WTC11 (cell line): ENCODE measurements at places on chromosomes 7 and 10.

- DNase-seq = no peak
Observed at GRCh38 chr10:10332786-10333185, 684.9 kb upstream of the CELF2 start.

DNA sequence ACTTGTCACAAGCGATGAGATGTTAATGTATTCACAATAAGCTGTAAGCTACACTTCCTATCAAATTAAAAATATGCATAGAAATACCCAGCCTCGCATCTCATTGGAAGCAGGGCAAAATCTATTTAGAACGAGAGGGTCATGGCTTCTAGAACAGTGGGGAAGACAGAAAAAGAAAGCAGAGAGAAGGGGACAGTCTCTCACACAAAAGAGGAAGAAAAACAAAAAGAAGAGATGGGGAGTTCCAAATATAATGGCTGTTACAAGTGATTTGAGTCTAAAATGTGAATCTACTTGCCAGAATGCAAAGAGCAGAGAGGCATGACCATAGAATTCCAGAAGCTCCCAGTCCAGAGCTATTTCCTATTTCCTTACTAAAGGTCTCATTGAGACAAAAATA lies 13.8 kb downstream of the LRRN3 start:
- no peak for DNase-seq

GRCh38 chr10:44774676-44775401 lies 136.3 kb upstream of the TMEM72 start:
- DNase-seq = no peak

DNA sequence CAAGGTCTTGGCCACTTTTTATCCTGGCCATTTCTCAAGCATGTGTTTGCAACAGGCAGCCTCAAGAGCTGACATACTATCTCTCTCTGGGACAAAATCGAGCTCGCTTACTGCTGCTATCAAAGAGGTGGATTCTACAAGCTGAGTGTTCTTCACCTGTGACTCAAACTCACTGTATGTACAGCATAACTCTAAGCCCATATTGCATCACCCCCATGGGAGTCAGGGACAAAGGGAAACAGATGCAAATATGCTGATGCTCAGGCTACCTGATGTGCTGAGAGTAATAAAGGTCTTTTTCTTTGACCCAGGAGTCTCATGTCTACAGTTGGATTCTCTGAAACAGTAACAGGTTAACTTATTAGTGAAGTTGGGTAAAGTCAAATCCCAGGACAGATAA lies 45.2 kb downstream of the PCLO start:
- DNase-seq = no peak

DNA sequence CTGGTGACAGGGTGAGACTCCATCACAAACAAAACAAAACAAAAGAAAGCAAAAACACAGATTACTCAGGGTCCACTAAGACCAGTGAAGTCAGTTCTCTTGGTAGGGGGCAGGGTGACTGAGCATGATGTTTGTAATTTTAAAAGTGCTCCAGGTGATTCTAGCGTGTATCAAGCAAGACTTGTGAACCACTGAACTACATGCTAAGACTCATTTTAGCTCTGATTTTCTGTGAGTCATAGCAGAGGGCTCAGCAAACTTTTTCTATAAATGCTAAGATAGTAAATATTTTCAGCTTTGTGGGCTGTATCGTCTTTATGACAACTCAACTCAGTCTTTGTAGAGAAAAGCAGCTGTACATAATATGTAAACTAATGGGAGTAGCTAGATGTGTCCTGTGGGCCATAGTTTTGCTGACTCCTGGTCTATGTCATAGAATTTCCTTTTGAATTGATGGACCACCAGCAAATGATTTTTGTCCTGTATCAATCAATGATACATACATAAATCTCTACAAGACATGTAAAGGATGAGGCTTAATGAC lies 141.3 kb downstream of the CFTR start:
- no peak for DNase-seq

DNA sequence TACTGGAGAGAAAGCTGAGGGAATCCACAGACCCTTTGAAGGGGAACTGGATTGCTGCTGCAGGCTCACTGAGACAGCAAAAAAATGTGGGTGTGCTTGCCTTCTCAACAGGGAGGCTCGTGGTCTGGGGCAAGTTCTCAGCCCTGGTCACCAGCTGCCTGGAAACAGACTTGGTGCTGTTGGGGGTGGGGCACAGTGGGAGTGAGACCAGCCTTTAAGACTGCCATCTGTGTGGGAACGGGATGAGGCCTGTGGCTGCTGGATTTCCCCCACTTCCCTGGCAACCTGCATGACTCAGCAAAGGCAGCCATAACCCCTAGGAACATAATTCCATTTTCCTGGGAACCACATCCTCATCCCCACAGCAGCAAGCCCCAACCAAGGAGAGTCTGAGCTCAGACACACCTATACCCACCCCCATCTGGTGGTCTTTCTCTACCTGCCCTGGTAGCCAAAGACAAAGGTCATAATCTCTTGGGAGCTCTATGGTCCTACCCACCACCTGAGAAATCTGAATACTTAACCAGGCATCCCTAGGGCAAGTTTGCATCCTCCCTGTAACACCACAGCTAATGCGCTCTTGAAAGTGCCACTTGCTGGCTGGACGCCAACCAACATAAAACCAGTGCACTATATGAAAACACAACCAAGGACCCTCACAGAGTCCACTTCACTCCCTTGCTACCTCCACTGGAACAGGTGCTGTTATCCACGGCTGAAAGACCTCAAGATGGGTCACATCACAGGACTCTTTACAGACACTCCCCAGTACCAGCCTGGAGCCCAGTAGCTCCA lies 45.0 kb upstream of the TFEC start:
- peak; percentile 17 for DNase-seq

GRCh38 chr10:6416892-6417512 lies 163.1 kb downstream of the PRKCQ start:
- no peak for DNase-seq

DNA sequence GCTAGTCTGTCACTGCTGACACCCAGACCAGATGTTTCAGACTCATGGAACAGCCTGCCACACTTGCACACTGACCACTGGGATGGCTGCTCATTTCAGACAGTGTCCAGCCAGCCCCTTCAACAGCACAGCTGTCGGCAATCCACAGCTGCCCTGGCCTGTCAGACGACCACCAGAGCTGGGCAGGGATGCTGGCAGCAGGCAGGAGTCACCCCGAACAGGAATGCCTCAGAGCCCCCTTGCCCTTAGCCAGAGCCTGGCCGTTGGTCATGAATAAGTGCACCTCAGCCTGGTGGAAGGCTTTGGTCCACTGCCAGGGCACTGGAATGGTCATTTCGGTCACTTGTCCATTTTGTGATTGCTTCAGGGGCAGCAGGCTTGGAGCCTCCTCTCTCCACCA lies 149.6 kb upstream of the TCERG1L start:
- DNase-seq = no peak

DNA sequence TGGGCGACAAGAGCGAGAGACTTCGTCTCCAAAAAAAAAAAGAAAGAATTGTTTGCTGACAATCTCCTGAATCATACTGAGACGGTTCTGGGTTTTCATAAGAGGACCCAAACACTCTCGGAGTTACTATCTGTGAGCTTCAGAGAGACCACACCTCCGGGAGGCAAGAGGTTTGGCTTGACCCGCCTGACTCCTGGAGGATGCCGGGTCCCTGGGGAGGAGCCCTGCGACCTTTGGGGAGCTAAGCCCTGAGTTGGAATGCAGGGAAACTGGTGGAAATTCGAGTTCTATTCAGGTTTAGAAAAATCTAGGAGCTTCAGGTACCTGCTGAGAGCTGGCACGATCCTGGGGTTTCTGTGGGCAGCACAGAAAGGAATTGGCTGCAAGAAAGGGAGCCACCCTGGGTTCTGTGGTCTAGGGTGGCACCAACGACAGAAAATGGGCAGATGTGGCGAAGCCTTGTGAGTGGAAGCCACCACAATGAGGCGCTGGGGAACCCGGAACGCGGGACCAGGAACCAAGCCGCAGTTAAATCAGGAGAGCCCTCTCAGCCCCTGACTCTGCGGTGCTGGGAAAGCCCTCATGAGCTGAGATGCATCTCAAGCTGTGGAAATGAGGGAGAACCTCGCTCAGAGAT lies 21.9 kb upstream of the GATAD1 start:
- DNase-seq = peak; percentile 50

DNA sequence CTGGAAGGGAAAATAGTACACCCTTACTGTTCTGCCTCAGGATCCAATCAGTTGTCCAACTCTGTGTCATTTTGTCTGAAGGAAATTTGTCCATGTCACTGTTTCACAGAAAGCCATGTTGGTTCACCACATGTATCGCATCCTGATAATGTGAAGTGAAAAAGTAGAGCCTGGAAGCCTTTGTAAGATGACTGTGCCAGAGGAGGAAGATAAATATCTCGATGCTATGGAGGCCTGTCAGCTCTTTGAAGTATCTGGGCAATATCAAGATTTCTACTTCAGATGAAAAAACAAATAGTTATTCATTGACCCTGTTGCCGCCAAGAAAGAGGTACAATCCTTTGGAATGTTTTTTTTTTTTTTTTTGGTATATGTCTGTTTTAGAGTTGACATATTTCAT lies 270.5 kb downstream of the PHF14 start:
- DNase-seq = no peak

GRCh38 chr10:126087796-126088505 lies 191.6 kb downstream of the FANK1 start:
- no peak for DNase-seq

- no peak for DNase-seq
Observed at GRCh38 chr7:18437101-18437500, 58.4 kb upstream of the HDAC9 start.

GRCh38 chr10:127368101-127368500 lies 171.7 kb upstream of the INSYN2A start:
- DNase-seq = no peak

- no peak for DNase-seq
Observed at GRCh38 chr7:17532861-17533404, 234.5 kb downstream of the AHR start.

GRCh38 chr7:108280136-108280535 lies 150.0 kb upstream of the LAMB4 start:
- DNase-seq = no peak

DNA sequence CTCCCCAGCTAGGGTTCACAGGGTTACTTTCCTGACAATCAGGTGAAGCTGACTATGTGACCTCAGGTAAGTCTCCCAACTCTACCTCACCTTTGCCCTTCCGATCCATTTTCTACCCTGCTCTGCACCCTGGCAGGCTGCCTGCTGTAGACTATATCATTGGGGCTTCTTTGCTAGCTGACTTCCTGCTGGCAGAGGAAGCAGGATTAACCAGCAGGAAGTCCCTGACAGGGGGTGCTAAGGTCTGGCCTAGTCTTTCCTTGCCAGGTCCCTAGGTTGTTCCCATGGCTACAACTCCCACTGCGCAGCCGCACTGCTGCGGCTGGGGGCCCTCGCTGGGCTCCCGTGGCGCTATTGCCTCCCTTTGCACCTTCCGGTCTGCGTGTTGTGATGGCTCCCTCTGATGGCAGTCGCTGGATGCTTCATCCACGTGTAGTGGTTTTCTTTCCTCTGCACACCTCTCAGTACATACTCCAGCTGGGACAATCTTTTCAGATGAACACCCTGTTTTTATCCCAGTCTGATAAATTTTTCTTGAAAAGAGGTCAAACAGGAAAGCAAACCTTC lies 365.9 kb downstream of the REEP3 start:
- DNase-seq = peak; percentile 76
